ENCODE measurements at places on chromosomes 12 and 14. TPM values are rescaled to one million over a fixed set of nuclear protein-coding genes. Genes with fewer than 3 reads are reported as not detected.

The AQP6 gene
- not detected for total RNA-seq

The LRTM2 gene
- total RNA-seq = not detected

The SYNE3 gene
- total RNA-seq = 15.2 TPM

The HEBP1 gene
- total RNA-seq = 16.6 TPM

The TDRD9 gene
- 0.60 TPM for total RNA-seq

The PZP gene
- not detected for total RNA-seq

The SIX1 gene
- 0.05 TPM for total RNA-seq

The ARMH4 gene
- total RNA-seq = 11.3 TPM

The NRIP2 gene
- not detected for total RNA-seq

The LTBR gene
- 63.8 TPM for total RNA-seq

The EMP1 gene
- 3.9 TPM for total RNA-seq

The PPHLN1 gene
- total RNA-seq = 79.9 TPM

The KRT78 gene
- not detected for total RNA-seq

The CFAP54 gene
- total RNA-seq = 1.4 TPM

The SOAT2 gene
- not detected for total RNA-seq

The ERG28 gene
- 6.1 TPM for total RNA-seq

The POU6F1 gene
- 2.4 TPM for total RNA-seq

The TPH2 gene
- not detected for total RNA-seq

The SPIC gene
- total RNA-seq = not detected

The ACSS3 gene
- 8.9 TPM for total RNA-seq

The ABCD4 gene
- total RNA-seq = 24.7 TPM

The CCDC196 gene
- not detected for total RNA-seq

The OASL gene
- total RNA-seq = 0.18 TPM

The CCDC184 gene
- 1.6 TPM for total RNA-seq

The KRT86 gene
- not detected for total RNA-seq

The BCL11B gene
- total RNA-seq = 0.30 TPM

The GRIN2B gene
- total RNA-seq = under 0.01 TPM

The GPRC5A gene
- total RNA-seq = 6.2 TPM

The GPR84 gene
- not detected for total RNA-seq

The CLEC1B gene
- not detected for total RNA-seq

The OVCH1 gene
- total RNA-seq = not detected

The GNB3 gene
- total RNA-seq = 3.6 TPM

The JDP2 gene
- total RNA-seq = 81.1 TPM

The ACOT4 gene
- 0.59 TPM for total RNA-seq

The SLC7A8 gene
- 0.89 TPM for total RNA-seq

The SLC16A7 gene
- total RNA-seq = 39.8 TPM

The DPY19L2 gene
- 0.30 TPM for total RNA-seq

The GZMB gene
- not detected for total RNA-seq

The TGM1 gene
- 2.1 TPM for total RNA-seq

The GCH1 gene
- total RNA-seq = 1.6 TPM

The CCDC177 gene
- not detected for total RNA-seq

The ITGB7 gene
- total RNA-seq = 0.42 TPM

The BDKRB2 gene
- total RNA-seq = 33.3 TPM

The DLK1 gene
- under 0.01 TPM for total RNA-seq
